ENCODE measurements at places on chromosomes 12 and 14. TPM values are rescaled to one million over a fixed set of nuclear protein-coding genes. Genes with fewer than 3 reads are reported as not detected.

The DPPA3 gene
- total RNA-seq: not detected

The KLHL33 gene
- 0.34 TPM for total RNA-seq

The PARPBP gene
- total RNA-seq: 17.1 TPM

The OLR1 gene
- not detected for total RNA-seq

The ZNF84 gene
- 12.1 TPM for total RNA-seq

The CPM gene
- total RNA-seq: 4.3 TPM

The PPP1R1A gene
- total RNA-seq: not detected

Measured in mammary microvascular endothelial cell (primary cell).